ENCODE measurements at places on chromosomes 16 and 17.

GRCh38 chr17:28717578-28718332 is at the start of gene RAB34:
Gene RAB34 (minus strand): TSS chr17:28717868. CDS start chr17:28717266, 602 bp downstream.
- DNase-seq, result peak; percentile 82
- peaks cover 24% of the 10 kb centered on the region for H3K36me3 ChIP-seq
- peak within 1 kb of the TSS; percentile 38 for H3K27ac ChIP-seq

DNA sequence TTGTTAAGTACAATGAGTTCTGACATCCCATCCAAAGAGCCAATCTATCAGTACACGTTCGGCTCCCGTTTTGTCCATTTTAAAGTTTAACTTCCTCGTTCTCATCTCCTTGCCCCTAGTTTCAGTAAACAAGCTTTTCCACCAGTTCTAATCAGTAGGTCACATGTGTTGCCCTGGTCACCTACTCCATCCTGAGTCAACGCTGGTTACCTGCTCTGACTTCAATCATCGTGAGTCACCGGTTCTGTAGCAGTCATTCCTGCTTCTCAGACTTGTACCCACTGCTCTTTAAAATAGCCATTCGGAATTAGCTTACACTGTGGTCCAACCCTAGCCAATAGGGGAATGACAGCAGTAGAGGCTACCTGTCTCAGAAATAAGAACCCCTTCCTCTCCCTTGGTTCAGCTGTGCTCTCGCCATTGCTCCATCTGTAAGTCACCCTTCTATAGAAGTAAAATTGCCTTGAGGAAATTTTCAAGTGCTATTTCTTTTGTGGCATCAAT is 191.0 kb downstream of the CPPED1 start:
- H3K27ac ChIP-seq, result no peak overlapping the region
- 0 out of 2 replicates have a peak, but pooled peaks cover 3% of the 10 kb centered on the region for H3K4me1 ChIP-seq
- H3K4me3 ChIP-seq, result no peak overlapping the region
- H3K36me3 ChIP-seq, result no peaks in the 10 kb centered on the region
- H3K27me3 ChIP-seq, result no peaks in the 10 kb centered on the region
- DNase-seq, result no peak

DNA sequence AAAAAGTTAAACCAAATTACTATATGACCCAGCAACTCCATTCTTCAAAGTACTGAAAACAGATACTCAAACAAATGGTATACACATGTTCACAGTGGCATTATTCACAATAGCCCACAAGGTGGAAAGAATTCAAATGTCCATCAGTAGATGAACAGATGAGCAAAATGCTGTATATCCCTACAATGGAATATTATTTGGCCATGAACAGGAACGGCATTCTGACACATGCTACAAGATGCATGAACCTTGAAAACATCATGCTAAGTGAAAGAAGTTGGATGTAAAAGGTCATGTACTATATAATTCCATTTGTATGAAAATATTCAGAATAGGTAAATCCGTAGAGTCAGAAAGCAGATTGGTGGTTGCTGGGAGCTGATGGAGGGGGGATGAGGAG is 73.5 kb upstream of the XYLT1 start:
- DNase-seq, result no peak
- no peak overlapping the region for H3K4me3 ChIP-seq
- no peaks in the 10 kb centered on the region for H3K27me3 ChIP-seq
- no peak overlapping the region for H3K27ac ChIP-seq
- H3K4me1 ChIP-seq, result no peaks in the 10 kb centered on the region

DNA sequence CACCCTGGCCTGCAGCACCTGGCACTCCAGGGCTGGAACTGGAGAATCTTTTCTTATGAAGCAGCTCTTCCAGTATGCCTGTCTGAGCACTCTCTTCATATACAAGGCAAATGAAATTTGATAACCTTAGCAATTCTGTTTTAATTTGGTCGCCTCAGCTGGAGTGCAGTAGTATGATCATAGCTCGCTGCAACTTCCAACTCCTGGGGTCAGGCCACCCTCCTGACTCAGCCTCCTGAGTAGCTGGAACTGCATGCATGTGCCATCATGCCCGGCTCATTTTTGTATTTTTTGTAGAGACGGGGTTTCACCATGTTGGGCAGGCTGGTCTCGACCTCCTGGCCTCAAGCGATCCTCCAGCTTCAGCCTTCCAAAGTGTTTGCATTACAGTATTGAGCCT is 140.8 kb upstream of the CHMP6 start:
- H3K36me3 ChIP-seq, result no peaks in the 10 kb centered on the region
- no peak overlapping the region for H3K27ac ChIP-seq
- H3K4me1 ChIP-seq, result 0 out of 2 replicates have a peak, but pooled peaks cover 2% of the 10 kb centered on the region
- H3K27me3 ChIP-seq, result no peaks in the 10 kb centered on the region

DNA sequence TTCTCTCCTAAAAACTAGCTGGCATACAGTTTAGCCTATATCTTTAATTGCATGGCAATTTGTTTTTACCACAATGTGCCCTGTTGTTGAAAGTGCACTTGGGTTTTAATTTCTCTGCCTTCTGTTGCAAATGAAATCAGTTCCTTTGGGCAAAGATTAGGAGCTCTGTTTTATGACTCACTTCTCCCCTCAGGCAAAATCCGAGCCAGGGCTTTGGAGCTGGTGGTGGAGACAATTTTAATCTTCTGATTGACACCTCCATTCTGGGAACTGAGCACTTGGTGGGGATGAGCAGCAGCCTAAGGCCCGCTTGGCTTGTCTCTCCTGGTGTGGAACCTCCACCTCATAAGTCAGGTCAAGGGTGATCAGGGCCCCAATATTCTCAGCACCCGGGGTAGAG is 13.3 kb upstream of the MYH8 start:
- H3K4me1 ChIP-seq, result no peaks in the 10 kb centered on the region

GRCh38 chr16:65023802-65024201 is 98.1 kb downstream of the CDH11 start:
- H3K27me3 ChIP-seq, result no peaks in the 10 kb centered on the region
- no peak overlapping the region for H3K27ac ChIP-seq
- H3K36me3 ChIP-seq, result no peaks in the 10 kb centered on the region
- H3K4me3 ChIP-seq, result no peak overlapping the region

- no peak overlapping the region for H3K4me3 ChIP-seq
- DNase-seq, result no peak
- no peak overlapping the region for H3K27ac ChIP-seq
Observed at GRCh38 chr16:70160388-70160787, 13.2 kb upstream of the CLEC18C start.

Measured in iPS DF 6.9 (cell line).